ENCODE measurements at places on chromosomes 4 and X.

DNA sequence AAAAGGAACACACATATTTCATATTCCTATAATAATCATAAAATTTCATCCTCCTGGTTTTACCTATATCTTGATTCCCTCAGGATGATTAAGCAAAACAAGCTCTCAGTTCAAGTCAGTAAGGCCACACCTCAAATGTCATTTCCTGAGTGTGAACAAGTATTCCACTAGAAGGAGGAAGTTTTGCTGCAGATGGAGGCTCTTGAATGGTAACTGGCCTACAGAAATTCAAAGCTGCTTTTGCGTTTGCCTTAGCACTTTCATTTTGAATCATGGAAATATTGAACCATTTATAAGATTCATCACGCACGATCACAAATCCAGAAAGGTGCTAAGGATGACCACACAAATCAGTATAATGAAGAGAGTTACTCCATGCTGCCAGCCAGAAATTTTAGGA lies 254.4 kb upstream of the CXXC4 start:
- DNase-seq = no peak

- DNase-seq = no peak
These were observed 538 bp downstream of the STBD1 start for GRCh38 chr4:76306882-76307659.

DNA sequence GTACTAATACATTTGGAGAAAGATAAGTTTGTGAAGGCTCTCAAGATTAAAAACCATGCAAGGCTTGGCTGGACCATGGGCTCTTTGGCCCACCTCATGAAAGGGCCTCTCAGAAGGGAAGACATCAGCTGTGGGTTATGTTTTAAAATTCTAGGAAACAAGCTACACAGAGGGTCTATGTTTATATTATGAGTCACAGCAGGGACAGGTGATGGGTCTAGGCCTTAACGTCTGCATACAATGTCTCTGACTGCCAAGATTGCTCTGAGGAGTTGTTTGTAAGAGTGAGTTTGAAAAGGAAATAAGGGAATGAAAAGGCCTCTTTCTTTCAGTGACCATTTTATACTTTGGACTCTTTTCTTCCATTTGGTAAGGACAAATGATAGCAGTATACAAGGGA lies 77.0 kb upstream of the ARMCX2 start:
- DNase-seq = no peak

DNA sequence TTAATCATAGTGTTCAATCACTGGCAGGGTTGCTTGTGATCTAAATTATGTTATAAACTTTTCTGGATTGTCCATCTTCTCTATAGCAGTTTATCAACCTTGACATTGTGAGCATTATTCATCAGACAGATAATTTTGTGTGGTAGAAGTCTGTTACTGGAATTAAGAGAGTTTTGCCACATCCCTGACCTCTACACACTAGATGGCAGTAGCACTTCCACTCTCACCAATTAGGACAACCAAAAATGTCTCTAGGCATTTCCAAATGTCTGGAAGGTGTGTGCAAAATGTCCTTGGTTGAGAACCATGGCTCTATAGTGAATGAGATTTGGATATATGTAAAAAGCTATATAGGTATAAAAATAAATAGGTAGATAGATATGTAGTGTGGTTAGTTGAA lies 324.1 kb upstream of the FAM47C start:
- no peak for DNase-seq

DNA sequence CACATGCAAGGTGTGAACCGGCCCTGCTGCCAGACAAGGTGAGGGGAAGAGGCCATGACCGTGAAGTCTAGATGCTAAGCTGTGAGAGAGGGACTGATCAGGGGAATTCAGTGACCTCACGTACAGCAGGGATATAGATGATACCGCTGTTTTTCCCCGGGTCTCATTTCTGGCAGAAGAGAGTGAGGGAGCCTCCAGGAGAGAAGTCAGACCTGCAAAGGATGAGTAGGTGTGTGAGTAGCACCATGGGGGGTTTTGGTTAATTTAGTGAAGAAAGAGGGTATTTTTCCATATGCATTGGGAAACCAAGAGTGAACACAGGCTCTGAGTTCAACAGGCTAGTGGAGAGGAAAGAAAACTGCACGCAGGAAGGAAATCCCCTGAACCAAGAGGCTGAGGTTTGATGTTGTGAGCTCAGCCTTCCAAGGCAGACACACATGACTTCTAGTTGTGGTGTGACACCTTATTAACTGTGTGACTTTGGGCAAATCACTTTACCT lies 127.6 kb upstream of the GATB start:
- DNase-seq = peak; percentile 20

DNA sequence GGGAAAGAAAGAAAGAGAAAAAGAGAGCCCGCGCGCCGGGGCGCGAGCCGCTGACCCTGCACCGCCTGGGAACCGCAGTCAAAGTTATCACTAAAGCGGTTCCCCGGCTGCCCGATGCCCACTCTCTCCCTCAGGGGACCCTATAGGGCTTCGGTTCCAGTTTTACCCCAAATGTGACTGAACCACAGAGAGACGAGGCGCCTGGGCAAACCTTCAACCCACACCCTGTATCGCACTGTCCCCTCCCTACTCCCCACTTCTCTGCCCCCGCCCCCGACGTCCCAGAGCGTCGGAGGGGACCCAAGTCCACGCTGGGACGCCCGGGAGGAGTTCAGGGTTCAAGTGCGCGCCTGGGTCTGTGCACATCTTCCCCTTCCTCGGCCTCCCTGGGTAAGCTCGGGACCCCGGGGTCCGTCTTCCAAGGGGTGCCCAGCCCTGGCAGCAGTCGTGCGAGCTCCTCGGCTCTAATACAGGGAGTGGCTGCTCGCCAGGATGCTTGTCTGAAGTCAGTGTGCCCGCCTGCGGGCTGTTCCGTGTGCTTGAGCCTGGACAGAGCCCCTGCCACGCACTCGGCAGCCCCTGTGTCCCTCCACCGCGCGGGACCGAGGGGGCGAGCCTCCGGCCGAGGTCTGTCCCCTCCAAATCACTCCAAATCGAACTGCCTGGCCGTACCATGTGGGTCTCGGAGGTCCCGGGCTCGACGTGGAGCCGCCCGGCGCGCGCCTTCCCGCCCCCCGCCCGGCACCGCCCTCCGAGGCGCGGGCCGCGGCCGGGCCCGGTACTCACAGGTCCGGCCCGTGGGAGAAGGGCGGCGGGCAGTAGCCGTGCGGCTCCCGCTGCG lies 960 bp downstream of the TRPC3 start:
- DNase-seq = peak; percentile 18

DNA sequence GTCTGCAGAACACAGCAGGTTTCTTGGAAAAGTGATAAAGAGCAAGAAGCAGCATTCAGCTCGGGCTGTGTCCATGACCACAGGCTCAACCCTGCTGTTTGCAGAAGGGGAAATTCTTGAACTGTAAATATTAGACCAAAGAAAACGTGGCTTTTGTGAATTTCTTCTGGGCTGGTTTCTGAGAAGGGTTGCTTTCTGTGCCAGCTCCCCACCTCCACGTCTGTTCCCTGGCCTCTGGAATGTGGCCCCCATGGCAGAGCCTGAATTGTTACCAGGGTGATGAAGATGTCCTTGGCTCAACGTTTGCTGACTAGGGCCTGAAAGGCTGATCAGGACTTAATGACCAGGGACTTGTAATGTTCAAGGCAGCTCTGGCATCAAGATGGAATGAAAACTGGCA lies 116.0 kb downstream of the CPEB2 start:
- DNase-seq = no peak

DNA sequence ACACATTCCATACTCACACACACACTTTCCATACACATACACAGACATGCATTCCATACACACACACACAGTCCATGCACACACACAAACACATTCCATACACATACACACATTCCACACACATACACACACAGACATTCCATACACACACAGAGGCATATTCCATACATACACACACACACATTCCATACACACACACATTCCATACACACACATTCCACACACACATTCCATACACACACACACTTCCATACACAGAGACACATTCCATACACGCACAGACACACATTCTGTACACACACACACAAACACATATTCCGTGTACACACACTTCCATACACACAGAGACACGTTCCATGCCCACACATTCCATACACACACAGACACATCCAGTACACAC lies 14.8 kb downstream of the LINC00632 start:
- DNase-seq = no peak

- no peak for DNase-seq
These were observed 51.0 kb upstream of the RASGEF1B start for GRCh38 chr4:81522711-81523110.

DNA sequence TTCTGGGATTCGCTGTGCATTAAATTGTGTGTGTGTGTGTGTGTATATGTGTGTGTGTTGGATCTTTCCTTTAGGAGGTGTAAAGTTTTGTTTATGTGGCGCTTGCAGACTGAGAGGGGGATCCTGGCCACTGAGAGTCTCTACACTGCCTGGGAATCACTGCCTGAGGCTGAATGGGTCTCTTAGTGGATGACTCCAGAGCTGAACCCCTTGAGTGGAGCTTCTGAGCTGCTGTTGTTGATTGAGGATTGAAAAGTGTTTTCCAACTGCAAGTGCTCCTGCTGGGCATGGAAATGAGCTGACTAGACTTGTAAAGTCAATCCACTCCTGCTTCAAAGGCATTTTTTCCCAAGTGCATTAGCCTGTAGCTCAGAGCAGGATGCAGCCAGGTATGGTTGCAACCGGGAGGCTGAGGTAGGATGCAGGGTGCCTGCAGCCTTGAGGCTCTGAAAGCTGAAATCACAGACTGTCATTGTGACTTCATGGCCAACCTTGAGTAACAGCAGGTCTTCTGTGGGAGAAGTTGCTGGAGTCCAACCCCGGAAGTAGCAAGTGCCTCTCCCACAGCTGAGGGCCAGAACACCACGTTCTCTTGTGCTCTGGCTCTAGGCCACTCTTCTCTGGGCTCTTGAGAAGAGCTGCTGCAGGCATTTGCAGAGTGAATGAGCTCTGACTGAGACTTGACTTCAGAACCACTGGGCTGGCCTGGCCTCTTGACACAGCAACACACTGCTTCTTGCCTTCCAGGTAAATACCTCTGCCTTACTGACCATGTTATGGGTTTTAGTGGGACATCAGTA lies at the start of gene TBX22:
Gene TBX22 (plus strand): TSS at position 613 of the 800 bp plus-strand sequence. CDS start 7,517 bp downstream, outside the sequence.
- no peak for DNase-seq

Measured in CD4-positive, alpha-beta T cell treated with Interleukin-12 subunit alpha and Interleukin-12 subunit beta, for 1 hour (primary cell).